ENCODE measurements at places on chromosomes 5 and 9.
A peak's percentile ranks its signal among the peaks of the same experiment; 100 is the strongest.

- DNase-seq = no peak
Measured at GRCh38 chr5:64299805-64300204, 134.2 kb downstream of the RNF180 start.

- DNase-seq = peak; percentile 32
Measured at GRCh38 chr5:174323878-174324281, 278.4 kb downstream of the NSG2 start.

DNA sequence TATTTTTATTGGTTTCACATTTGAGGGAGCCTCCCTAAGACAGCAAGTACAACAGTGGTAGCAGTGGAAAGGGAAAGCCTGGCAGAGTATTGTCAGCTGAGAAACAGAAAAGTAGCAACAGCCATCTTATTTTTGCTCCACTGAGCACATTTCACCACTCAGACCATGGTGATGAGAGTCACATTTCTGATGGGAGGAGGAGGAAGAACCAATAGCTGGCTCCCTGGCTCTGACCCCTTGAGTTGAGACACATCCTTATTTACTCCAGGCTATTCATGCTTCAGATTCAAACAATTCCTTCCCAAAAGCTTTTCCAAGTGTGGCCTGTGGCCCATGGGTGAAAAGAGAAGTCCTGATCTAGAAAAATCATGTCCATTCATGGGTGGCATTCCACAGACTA, 236.3 kb downstream of the ARHGAP26 start:
- no peak for DNase-seq

GRCh38 chr5:1652873-1653697, 129.3 kb upstream of the LPCAT1 start:
- DNase-seq = no peak

DNA sequence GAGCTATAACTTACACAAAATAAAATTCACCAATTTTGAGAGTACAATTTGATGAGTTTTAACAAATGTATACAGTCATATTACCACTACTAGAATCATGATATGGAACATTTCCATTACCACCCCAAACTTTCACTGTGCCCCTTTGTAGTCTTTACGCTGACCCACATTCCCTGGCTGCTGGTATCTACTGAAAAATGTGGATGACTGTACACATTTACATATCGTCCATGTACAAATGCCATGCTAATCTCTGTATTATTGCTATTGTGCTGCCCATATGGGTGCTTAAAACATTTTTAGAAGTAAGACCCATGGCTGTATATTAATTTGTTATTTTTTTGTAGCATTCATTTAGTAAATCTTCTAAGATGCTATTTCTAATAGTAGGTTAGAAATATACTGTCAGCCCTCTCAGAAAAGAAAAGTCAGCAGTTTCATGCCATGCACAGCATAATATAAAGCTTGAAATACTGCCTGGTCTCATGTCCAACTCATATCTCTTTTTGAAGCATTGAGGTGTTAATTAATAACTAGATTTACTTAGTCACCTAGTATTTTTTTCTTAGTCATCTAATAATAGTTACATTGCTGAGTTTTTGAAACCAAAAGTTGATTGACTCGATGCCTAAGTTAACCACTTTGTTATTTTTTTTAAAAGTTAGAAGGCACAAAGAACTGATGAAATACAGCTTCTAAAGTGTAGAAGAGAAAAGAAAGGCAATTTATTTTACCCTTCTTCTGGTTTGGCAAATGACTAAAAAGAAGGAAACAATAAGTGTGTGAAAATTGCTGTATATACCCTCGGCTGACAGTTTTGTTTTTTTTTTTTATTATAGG, 188.3 kb upstream of the MEF2C start:
- no peak for DNase-seq

GRCh38 chr9:117480253-117480652, 65.4 kb upstream of the ASTN2 start:
- no peak for DNase-seq

GRCh38 chr9:123460091-123460490, 104.1 kb downstream of the CRB2 start:
- DNase-seq = no peak

DNA sequence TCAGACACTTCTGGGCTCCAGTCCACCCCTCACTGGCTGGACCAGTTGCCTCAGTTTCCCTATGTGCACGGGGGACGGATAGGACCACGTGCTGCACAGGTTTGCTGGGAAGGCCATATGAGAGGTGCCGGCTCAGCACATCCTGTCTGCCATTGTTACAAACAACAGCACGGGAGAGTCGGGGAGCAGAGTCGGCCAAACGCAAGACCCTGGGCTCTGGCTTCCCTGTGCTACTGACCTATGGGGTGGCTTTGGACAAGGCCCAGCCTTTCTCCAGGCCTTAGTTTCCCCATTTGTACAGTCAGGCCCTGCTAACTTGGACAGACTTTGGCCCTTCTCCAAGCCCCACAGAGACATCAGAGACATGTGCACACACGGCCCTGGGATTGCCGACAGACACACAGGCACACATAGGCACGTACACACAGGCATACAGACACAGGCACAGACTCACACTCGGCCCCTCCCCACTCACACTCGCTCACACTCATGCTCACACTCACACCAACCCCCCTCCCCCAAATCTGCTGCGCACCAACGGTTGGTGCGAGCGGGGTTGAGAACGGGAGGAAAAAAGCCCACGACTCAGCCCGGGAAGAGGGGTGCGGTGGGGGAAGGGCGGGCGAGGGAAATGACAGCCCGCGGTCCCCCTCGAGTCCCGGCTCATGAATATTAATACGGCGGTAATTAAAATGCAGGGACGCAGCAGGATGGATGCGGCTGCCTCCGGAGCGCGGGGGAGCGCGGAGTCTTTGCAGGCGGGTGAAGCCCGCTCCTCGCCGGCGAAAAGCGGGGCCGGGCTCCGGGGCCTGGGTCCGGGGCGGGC, 133.0 kb downstream of the C9orf50 start:
- DNase-seq = peak; percentile 68

DNA sequence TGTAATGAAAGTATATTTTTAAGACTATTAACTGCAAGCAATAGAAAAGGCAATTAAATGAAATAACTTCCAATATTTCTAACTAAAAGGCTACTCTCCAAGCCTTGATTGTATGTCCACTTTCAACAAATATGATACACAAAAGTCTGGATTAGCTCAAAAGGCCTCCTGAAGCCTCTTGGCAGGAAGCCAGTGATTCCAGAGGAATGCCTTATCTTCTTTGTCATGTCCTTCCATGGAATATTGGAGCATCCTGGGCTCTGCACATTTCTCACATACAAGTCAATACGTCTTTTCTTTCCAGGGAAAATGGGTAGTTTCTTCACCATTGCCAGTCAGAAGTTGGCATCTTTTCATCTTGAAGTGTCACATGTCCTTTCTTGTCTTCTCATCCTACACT, 357.8 kb downstream of the KDM4C start:
- DNase-seq = no peak

DNA sequence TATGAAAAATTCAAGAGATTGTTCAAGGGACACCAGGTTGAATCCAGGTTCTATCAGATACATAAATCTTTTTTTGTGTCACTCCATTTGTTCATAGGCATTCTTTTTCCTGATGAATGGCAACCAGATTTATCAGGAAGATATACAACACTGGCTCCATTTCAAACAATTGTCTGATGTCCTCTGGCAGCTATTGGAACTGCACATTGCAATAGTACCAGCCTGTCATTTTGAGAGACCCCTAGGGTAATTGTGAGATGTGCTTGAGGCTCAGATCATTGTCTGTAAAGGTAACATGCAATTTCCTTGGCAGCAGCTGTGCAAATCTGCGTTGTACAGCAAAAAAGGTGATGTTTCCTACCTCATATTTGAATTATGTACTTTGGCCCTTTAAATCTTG, 25.9 kb downstream of the KCTD16 start:
- no peak for DNase-seq

DNA sequence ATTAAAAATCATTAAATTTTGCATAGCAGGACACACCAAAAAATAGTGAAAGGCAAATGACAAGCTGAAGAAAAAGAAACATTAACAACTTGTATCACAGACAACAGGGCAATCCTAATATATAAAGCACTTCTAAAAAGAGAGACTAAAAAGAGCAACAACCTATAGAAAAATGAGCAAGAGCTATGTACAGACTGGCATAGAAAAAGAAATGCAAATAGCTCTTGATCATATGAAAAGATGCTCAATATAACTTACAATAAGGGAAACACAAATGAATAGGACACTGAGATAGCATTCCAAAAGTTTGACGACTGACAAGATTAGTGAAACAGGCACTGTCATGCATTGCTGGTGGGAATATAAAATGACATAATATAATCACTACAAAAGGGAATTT, 235.9 kb downstream of the SEC61B start:
- no peak for DNase-seq

DNA sequence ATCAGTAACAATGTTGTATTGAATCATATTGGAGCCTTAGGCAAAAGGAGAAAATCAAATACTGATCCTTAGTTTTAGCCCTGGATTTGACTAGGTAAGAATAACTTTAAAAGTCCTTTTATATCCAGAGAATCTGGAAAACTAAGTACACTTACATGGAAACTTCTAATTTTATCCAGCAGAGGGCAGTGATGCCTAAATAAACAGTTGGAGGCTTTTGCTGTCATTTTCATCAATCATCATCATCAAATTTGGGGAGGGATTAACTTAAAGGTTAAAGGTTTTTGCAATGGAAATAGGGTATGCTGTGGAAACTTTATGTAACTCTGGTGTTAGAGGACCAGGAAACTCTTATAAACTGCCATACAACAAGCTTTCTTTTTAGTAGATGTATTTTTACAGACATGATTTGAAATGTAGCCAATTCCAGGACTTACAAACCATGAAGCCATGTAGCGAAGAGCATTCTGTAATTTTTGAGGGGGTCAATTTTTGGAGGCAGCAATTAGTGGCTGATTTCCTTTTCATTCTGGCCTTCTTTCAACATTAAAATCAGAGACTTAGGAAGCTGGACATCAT, 112.7 kb downstream of the OSTF1 start:
- DNase-seq = no peak

DNA sequence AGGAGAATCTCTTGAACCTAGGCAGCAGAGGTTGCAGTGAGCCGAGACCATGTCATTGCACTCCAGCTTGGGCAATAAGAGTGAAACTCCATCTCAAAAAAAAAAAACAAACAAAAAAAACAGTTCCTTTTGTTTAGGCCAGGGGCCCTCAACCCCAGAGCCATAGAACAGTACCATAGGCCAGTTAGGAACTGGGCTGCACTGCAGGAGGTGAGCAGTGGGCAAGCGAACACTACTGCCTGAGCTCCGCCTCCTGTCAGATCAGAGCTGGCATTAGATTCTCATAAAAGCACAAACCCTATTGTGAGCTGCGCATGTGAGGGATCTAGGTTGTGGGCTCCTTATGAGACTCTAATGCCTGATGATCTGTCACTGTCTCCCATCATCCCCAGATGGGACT, 49.1 kb upstream of the SUB1 start:
- no peak for DNase-seq

DNA sequence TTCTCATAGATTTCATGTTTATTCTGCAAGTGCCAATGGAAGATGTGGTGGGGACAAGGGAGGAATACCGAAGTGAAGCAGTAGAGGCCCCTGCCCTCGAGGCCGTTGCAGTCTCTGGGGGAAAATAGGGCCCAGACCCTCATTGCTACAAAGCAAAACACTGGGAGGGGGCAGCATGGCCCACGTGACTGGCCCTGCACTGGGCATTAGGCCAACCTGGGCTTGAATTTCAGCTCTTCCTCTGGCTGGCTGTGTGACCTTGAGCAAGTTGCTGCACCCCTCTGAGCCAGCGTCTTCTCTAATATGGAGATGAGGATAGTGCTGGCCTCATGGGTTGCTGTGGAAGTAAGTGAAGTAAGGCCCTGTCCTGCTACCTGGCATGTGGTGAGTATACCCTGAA, 709 bp upstream of the SYNPO start:
- no peak for DNase-seq

DNA sequence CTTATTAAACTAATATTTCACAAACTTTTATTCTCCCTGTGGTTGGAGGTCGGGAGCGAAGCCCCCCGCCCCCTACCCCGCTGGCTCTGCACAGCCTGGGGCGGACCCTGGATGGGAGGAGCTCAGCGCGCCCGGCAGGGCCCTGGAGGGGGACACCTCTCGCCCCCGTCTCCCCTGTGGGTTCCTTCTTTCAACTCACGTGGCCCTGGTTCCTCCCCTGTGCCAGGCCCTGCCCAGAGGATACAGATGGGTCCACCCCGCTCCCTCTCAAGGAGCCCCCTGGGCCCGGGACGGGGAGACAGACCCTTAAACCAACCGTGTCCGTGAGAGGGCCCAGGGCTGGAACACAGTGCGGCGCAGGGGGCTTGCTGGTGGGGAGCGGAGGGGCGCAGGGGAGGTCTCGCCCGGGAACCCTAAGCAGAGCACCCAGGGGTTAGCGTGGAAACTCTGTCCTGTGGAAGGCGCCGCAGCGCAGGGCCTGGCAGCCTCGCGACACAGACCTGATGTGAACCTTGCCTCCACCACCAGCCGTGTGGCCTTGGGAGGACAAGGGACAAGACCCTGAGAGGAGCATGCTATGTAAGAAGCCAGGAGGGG, 103.7 kb upstream of the MVB12B start:
- DNase-seq = no peak

- peak; percentile 42 for DNase-seq
Measured at GRCh38 chr9:6226696-6227095, 11.1 kb downstream of the IL33 start.

DNA sequence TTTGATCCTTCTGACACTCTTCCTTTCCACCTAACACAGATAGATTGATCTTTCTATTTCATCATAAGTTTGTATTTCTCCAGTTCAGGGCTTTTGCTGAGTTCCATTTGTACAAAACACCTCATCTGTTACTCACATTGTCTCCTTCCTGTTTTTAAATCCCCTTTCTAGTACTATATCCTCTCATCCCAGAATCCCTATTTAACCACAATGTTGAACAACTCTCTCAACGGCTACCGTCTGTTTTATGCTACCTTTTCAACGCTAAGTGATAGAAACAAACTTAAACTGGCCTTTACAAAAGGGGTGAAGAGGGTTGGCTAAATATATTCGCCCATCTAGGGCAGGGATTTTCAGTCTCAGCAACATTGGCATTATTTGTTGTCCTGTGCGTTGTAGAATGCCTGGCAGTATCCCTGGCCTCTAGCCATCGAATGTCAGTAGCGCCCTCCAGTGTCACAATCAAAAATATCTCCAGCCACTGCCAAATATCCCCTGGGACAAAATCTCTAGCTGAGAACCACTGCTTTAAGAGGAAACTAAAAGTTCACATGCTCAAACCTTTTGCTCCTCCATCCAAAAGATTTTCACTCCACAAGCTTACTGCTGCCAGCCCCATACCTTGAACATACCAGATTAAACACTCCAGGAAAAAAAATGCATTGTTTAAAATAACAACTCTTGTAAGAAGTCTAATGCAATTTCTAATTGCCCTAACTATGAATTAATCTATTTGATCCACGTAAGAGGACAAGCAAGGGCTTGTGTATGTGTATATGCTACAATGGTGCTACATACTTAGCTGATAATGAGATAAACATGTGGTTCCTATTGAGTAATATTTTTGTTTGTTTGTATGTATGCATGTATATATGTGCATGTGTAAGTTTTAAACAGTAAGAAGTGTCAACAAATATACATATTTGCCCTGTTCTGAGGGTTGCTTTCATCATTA, 344.0 kb downstream of the PTPRD start:
- no peak for DNase-seq

- DNase-seq = no peak
Measured at GRCh38 chr5:151739939-151740335, 18.5 kb downstream of the ATOX1 start.

GRCh38 chr5:16808021-16808420, 128.1 kb downstream of the MYO10 start:
- DNase-seq = no peak

GRCh38 chr9:33329979-33330378, 39.7 kb downstream of the NFX1 start:
- no peak for DNase-seq

GRCh38 chr5:143860211-143860610, 48.2 kb downstream of the HMHB1 start:
- DNase-seq = no peak

GRCh38 chr5:89998519-89999305, 410.8 kb downstream of the CETN3 start:
- DNase-seq = no peak

Measured in pancreas (tissue), 10 donors.